ENCODE measurements at places on chromosomes 4 and X.

- DNase-seq: no peak
Observed at GRCh38 chr4:87116231-87116630, 104.2 kb downstream of the KLHL8 start.

DNA sequence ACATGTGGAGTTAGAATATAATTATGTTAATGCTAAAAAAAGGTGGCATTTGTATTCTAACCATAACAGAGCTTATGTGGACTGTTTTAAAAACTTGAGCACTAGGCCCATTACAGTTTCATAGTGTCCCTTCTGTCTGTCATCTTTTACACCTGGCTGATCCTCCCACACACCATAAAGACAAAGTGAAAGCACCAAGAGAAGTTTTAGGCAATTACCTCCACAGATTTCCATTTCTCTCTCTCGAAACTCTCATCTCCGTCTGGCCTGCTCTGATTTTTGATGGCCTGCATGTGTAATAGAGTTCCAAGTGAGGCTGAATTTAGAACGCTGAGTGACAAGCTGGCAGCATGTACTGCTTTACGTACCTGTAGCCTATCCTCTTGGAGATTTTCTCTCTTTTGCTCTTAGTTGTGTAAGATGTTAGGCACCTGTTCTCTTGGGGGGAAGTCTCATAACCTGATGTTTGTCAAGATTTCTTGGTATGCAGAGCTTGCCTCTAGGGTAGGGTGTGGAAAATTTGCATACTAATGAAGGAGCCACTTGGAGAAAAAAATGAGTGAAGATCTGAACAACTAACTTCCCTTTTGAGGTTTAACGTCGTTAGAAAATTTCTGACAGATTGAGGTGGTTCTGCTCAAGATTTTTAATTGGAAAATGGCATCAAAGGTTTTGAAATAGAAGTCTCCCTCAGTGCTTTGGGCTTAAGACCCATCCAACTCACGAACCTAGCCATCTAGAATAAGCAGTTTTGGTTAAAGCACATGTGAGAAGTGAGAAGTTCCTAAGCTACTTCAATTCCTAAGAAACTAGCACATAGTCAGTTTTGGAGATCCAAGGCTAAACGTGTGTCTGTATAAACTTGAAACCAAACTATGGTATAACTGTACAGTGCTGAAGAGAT, 57.6 kb upstream of the RAP1GDS1 start:
- no peak for DNase-seq

GRCh38 chr4:147103403-147103946, 157.8 kb upstream of the TTC29 start:
- DNase-seq: no peak

- no peak for DNase-seq
Observed at GRCh38 chr4:89269121-89269666, 38.4 kb downstream of the GPRIN3 start.

DNA sequence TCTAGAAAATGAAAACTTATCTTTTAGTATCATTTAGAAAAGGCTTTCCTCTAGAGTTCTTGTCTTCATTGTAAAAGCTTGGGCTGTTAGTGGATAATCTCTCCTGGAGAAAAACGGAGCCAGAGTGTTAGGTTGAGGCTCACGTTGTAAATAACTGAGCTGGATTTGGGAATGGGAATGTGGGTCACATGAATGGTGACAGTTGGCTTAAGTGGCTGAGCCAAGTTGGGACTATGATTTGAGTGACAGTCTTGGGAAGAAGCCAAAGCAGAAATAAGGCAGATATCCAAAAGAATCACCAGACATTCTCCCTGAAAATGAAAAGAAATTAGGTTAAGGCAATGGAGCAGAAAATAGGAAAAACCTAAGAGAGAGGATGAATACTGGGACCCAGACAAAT, 33.6 kb upstream of the PDGFC start:
- DNase-seq: no peak

Measured in stimulated activated CD8-positive, alpha-beta memory T cell treated with anti-CD3 and anti-CD28 coated beads, Interleukin-7, amount 100 ng/mL, for 1 hour (primary cell).